Aorta (tissue), 5 donors: ENCODE measurements at places on chromosomes 5 and 9.

DNA sequence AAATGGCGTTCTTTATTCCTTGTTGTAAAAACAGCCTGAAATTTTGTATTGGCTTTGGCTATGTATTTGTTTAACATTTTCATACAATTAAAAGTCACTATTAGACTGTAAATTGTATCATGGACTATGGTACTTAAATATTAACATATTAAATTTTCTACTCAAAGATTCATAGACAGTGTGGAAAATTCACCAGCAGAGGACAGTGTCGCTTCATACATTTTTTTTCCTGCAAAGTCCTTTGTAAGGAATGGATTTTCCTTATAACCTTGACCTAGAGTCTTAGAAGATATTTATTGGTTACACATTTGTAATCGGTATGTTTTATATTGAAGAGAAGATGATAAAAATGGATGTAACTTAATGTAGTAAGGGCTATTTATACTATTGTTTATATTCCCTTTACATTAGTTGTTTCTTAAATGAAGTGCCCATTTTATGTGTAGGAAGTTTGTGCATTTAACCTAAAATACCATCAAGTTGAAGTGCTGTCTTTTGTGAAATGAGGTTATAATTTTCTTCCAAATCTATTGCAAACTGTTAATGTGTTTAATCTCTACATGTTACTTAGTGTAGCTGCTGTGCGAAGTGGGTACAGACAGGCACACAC, 150.1 kb downstream of the KDM4C start:
- no peak for DNase-seq

- DNase-seq, result no peak
Measured at GRCh38 chr5:166127766-166128570, 2163.5 kb upstream of the WWC1 start.

DNA sequence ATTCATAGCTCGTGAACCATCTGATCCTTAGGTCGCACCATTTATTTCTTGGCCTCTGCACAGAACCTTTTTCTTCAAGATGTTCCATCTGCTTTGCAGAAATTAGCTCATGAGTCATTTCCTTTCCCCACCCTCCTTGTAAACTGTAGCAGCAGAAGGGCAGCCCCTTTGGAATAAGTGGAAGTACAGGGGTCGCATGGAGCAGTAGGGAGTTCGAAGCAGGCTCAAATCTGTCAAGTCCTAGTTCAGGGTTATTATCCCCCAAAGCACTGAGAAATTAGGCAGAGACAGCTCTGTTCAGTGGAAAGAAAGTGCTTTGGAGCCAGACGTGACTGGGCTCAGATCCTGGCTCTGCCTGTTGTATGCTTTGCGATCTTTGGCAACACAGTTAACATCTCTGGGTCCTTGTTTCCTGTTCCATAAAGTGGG, 84.2 kb downstream of the SGCD start:
- no peak for DNase-seq

DNA sequence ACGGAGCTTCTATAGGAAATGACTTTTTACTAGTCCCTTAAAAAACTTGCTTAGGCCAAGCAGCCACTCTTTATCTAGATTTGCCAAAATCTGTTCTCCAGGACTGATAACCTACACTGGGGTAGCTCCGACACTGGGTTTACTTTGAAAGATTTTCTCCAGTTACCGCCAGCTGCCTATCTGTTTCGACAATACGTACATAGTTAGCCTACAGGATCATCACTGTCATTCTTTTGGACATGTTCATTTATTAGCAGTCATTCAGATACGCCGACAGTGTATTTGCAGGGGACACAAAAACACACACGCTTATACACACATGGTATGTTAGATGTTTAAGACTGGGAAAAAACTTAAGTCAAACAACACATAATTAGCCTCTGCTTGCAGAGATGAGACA, 225.7 kb downstream of the DCP2 start:
- DNase-seq, result no peak

- no peak for DNase-seq
Measured at GRCh38 chr5:31054453-31054852, 139.0 kb upstream of the CDH6 start.

DNA sequence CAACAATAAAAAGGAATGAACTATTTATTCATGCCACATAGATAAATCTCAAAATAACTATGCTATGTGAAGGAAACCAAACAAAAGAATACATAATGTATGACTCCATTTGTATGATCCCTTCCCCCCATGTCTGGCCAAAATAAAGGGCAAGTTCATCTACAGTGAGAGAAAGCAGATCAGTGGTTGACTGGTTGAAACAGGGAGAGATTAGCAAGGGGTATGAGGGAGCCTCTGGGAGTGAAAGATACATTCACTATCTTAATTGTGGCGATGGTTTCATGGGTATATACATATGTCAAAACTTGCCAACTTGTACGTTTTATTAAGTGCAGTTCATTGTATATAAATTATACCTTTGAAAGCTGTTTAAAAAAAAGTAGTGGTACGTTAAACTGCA, 4.8 kb downstream of the PSMD5 start:
- no peak for DNase-seq
